Fibroblast of the conjunctiva (primary cell): ENCODE measurements at places on chromosomes 6 and 20.
A peak's percentile ranks its signal among the peaks of the same experiment; 100 is the strongest.

DNA sequence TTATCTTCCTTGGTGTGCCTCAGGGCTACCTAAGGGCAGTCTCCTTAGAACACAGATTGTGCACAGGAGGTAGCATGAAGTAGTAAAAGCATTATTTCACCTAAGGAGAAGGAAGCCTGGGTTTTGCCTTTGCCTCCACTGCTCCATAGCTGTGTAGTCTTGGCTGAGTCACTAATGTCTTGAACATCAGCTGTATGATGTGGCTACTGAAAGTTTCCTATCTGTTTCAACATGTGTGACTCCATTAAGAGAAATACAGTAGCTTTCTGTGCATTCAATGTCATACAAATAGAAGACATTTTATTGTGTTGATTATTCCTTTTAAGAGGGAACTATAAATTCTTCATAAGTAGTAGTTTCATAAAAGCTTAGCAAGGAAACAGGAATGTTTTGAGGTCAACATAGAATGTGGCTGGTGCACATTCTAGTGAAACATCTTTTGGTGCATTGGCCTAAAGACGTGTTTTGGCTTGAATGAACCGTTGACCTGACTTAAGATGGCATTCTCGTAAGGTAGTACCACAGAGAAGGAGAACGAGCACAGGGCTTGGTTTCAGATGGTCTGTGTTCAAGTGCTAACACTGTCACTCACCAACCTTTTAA is 70.6 kb downstream of the CTNNBL1 start:
- no peak for DNase-seq

GRCh38 chr20:2871111-2871465 is 2.2 kb upstream of the PTPRA start:
- no peak for DNase-seq

- no peak for DNase-seq
Observed at GRCh38 chr20:57576617-57577550, 16.0 kb downstream of the PCK1 start.

DNA sequence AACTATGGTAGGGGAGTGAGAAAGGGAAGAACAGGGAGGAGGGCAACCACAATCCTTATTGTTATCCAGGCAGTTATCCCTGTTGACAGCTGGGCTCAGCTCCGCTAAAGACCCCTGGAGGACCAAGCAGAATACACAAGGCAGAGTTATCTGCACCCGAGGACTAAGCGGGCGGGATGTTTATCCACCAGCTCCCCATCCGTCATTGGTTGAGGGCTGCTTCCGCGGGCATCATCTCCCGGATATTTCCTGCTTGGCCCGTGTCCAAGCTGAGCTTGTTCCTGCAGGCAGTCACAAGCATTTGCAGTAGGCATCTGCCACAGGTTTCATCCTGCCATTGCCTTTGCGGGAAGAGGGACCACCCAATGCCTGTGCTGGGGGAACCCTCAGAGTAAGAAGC is 102.1 kb downstream of the DLGAP4 start:
- DNase-seq = no peak

DNA sequence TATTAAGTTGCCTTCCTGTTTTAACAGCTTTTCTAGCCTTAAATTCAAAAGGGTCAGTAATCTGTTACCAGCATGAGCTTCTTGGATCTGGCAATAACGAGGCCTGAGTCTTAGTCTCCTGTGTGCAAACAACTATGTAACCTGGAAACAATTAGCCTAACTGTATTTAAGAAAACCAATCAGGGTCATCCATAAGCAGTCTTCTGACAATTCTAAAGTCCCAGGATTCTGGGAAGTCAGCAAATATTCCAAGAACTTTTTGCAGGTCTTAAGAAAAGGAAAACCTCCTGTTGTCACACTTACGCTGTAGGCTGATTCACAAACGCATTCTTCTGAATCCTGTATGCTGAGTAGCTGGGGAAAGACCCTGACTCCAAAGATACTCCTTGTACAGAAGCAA is 90.4 kb downstream of the COL12A1 start:
- no peak for DNase-seq

DNA sequence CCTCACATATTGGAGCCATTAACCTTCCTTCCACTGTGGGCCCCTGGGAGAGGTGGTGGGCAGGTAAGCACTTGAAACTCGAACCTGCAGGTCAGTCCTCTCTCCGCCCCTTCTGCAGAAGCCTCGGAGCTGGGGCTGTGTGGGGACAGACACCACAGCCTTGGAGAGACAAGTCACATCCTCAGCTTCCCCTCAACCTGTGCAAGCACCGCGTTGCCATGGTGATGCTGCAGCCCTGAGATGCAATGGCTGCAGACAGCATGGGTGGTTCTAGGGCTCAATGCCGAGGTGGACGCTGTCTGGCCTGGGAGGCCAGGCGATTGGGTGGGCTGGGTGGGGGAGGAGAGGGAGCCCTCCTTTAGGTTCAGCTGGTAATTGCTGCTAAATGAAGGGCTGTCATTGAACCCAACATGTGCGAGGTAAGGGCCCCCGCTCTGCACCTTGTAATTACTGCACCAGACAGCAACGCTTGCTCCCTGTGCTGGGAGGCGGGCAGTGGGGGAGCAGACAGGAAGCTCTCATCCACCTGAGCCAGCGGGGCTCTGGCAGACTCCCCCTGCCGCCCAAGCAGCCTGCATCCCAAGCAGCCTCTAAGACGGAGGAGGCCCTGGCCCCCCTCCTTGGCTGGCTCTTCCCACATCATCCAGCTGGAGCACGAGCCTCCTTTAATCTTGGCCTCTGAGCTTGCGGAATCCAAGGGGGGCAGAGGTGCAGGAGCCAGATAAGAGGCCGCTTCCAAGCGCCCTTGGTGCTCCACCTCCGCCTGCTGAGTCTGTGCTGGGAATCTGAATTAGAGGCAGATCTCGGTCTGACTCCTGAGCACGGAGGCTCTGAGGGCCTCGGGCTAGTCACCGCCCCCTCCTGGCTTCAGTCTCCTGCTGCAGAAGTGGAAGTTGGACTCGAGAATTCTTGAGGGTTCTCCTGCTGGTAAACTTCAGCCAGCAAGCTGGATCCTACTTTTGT is 39.8 kb upstream of the CDH22 start:
- DNase-seq = peak; percentile 13

DNA sequence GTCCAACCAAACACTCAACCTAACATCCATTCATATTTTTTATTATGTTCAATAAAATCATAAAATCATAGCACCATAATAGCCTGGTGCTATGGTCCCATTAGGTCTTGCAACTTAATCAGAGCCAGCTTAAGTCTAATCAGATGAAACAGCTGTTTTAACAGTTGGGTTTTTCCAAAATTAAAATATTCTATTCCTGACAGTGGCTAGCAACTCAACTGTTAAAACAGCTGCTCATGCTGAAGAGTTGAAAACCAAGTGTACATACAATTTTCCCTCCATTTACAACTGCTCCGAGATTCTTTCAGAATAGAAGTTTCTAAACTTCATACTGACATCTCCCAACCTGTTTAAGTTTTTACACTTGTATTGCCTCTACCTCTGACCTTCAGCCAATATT is 89.5 kb downstream of the UBE3D start:
- DNase-seq = no peak

DNA sequence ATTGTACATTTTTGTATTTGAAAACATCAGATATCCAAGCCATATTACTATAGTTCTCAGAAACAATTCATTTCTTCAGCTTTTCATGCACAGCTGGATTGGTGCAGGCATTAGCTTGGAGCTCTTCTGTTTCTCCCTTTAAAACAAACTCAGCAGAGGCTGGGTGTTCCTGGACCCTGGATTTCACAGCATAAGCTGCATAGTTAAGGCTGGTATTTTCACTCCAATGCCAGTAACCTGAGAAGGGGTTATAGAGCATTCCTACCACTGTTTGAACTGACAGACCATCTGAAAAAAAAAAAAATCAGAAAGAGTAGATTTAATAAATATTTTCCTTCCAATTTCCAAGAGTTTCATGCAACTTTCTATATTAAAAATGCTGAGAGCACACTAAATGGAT is 20.1 kb upstream of the FAXC start:
- DNase-seq = no peak

DNA sequence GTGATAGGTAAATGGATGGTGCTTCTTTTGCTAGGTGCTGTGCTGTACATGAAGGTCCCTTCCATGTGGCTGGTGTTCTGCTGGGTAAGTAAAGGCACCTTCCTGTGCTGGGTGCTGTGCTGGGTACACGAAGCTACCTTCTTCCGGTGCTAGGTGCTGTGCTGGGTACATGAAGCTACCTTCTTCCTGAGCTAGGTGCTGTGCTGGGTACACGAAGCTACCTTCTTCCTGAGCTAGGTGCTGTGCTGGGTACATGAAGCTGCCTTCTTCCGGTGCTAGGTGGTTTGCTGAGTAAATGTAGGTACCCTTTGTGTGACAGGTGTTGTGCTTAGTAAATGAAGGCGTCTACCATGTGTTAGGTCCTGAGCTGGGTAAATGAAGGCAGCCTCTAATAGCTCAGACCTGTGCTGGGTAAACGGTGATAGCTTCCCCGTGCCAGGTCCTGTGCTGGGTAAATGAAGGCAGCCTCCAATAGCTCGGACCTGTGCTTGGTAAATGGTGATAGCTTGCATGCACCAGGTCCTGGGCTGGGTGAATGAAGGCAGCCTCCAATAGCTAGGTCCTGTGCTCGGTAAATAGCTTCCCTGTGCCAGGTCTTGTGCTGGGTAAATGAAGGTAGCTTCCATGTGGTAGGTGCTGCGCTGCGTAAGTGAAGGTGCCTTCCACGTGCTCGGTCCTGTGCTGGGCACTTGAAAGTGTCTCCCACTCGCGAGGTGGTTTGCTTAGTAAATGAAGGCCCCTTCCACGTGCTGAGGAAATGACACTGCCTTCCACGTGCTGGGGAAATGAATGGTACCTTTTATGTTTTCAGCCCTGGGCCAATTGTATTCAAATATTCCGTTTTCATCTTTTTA is 115.5 kb downstream of the ERMARD start:
- DNase-seq = no peak

DNA sequence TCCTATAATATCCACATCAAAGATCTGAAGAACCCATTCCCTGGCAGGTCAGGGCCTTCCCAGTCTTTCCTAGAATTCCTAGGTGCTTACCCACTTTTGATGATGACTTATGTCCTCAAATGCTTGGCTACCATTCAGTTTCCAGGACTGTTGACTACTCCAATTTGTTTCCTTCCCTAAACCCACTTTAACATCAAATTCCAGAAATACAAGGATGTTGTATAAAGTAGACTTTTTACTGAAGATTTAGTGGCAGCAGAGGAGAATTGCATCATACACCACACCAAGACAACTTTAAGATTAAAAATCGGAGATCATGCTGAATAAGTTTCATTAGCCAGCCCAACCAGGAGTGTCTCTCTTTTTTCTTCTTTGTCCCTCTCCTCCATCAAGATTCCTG is 203.3 kb upstream of the LAMP5 start:
- no peak for DNase-seq

DNA sequence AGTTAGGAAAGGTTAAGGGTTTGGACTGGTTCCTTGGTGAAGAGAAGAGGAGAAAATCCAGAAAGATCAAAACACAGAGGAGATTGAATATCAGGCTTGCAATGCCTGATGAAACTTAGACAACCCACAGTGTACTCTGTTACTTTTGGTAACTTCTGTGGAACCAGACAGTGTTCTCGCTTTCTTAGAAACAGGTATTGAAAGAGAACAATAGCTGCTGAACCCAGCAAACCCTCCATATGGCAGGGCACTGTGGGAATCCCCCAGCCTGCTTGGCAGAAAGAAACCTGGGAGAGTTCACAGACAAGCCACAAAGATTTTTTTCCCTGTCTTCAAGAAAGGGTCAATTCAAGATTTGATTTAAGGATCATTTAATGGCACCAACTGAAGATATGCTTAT is 342.8 kb downstream of the FOXA2 start:
- DNase-seq = no peak

DNA sequence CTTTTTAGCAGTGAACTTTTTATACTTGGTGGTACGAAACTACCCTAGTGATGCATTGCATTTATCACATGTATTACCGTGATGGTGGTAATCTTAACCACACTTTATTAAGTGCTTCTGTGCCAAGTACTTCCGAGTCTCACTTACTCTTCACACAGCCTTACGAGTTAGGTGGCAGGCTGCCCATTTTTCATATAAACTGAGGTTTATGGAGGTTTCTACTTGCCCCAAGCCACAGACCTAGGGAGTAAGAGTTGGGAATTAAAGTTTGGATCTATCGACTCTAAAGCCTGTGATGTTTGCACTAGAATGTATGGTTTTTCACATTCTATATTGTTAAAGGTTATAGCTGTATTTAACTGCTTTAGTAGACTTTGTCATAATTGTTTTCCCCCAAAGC is 5.5 kb upstream of the PABPC1L start:
- DNase-seq = no peak

DNA sequence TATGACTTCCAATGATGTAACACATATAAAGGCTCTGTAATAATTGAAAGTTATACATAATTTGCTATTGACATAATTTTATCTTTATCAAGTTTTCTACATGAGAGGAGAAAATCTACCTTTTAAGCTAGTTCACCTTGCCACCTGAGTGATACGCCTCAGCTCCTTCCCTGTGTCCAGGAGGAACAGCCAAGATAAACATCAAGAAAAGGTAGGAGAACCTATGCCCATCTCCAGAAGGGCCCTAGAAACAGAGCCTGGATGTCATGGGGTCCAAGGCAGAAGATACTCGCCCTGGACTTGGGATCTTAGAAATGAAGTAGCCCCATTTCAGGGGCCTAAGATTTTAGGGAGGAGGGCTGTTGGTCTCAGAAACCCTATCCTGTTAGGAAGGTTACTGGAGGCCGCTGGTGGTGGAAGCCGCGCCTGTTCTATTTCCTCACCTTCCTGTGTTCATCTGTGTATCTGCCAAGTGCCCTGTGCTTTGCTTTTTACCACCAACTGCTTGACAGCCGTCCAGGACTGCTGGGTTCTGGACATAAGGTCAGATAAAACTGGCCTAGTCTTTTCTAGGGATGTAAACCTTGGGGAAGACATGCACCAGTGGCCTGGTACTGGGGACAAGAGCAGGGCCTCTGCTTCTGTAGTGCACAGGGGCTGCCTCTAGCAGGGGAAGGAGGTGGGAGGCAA is 178.5 kb downstream of the ARID1B start:
- DNase-seq = peak; percentile 22

GRCh38 chr6:11121851-11122250 is 10.3 kb upstream of the ERVFRD-1 start:
- DNase-seq = no peak

DNA sequence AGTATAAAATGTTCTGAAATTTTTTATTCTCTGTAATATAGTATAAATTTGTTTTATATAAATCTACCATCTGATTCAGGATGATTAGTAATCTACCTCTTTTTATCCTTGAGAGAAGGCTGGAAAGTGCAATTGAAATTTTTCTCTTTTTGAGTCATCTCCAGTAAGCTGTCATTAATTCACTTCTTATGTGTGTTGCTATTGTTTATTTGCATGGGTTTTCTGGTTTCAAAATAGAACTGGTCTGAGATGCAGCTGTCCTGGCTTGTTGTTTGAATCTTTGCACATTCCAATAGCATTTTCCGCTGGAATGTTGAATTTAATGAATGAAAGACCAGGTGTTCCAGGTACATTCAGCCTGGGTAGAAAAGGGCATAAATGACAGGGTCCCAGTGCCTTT is 24.3 kb upstream of the TAB2 start:
- DNase-seq = no peak

- no peak for DNase-seq
Observed at GRCh38 chr6:109117346-109118035, 22.2 kb downstream of the CEP57L1 start.

- DNase-seq = no peak
Observed at GRCh38 chr6:105954148-105954547, 132.0 kb upstream of the PRDM1 start.
